ENCODE measurements at places on chromosomes 1 and 21.

GRCh38 chr1:10631121-10631810, 156.5 kb downstream of the PEX14 start:
- DNase-seq = no peak

DNA sequence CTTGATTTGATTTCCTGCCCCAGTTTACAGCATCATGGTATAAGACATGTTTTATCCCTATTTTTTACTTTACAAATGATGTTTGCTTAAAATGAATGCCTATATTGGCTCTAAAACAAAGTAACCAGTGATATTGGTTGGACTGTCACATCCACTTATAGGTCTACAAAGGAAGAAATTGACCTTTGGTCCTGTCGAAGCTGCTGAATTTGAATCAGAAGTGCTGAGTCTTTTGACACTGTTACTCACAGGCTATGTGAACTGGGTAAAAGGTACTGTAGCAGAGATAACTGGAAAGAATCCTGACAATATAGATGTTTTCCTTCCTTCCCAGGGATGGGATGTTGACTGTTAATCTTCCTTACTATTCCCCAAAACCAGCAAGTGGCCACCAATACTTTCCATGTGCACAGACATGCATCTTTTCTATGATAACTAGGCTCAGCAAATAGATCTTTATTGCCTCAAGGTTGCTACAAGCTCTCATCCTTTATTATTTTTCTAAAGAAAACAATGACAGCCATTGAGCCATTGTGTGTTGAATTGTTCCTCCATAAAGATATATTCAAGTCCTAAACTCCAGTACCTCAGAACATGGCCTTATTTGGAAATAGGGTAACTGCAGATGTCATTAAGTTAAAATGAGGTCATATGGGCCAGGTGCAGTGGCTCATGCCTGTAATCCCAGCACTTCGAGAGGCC, 175.9 kb upstream of the NR5A2 start:
- no peak for DNase-seq

- DNase-seq = no peak
Observed at GRCh38 chr1:12593621-12594066, 24.4 kb downstream of the DHRS3 start.

DNA sequence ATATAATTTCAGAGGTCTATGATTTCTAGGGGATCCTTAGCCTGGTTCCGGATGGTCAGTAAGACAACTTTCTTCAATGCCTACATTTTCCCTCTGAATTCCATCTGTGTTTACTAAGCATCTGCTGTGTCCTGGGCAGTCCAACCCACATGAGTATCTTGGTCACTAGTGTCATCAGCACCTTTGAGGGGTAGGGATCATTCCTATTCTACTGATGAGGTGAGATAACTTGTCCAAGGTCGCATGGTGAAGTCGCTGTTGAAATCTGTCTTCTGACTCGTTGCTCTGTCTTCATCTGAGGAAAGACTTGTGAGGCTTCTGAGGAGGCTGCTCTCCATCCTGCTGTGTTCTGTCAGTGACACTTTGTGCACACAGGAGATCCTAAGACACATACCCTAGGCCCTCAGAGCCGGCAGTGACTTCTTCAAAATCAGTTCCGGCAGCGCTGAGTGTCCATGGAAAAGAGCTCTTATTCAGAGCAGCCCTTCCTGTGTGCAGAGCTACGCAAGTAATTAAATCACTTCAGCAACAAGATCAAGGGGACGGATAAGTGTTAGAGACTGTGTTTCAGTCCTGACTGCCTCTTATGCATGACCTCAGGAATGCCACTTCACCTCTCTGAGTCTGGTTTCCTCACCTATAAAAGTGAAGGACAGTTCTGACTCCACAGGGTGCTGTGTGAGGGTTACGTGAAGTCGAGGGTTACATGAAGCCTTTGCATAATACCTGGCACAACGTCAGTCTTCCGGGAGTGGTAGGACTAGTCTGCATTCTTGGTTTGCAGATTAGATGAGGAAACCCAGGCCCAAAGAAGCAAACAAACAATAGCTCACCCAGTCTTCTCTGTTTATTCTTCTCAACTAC, 28.4 kb downstream of the AK2 start:
- DNase-seq = no peak

DNA sequence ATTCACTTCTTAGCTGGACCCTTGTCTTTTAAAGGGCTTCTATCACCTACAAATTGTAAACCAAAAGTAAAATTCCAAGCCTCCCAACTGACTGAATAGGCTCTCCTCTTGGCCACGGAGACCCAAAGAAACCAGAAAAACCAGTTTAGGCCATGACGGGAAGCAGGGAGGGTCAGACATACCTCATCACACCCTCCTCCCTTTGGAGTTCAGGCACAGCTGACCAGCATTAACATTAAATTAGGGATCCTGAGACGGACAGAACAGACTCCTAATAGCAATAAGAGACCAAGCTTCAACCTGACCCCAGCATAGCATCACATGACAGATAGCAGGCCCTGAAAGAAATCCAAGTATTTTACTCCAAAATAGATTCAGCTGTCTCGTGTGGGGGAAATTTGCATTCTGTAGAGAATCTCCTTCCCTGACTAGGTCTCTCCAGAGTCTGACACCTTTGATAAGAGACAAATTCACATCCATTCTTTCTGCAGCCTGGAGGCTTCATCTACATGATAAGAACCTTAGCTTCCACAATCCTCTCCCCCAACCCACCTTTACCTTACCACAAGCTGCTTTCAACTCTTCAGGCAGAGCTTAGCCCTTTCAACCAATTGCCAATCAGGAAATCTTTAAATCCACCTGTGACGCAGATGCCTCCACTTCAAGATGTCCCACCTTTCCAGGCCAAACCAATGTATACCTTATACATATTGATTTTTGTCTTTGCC, 177.1 kb upstream of the RAB4A start:
- DNase-seq = no peak

GRCh38 chr1:161792740-161793139, 26.6 kb downstream of the ATF6 start:
- DNase-seq = peak; percentile 70

- peak; percentile 37 for DNase-seq
Observed at GRCh38 chr1:151047591-151047924, at the start of gene C1orf56. C1orf56 (plus strand) TSS chr1:151047751; CDS start chr1:151047848, 97 bp downstream.

DNA sequence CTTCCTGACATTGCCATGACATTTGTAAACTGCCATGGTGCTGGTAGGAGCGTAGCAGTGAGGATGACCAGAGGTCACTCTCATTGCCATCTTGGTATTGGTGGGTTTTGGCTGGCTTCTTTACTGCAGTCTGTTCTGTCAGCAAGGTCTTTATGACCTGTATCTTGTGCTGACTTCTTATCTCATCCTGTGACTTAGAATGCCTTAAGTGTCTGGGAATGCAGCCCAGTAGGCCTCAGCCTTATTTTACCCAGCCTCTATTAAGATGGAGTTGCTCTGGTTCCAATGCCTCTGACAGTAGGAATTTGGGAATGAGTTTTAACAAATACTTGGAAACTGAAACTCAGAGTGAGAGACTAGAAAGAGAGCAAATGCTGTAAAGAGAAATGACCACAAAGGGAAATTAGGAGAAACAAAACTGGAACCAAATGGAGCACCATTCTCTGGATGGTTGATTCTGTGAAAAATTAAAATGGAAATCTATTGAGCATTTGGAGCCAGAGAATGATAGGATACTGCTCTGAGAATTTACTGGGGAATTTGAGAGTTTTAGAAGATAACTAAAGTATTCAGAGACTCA, 50.1 kb upstream of the RHOU start:
- peak; percentile 76 for DNase-seq

DNA sequence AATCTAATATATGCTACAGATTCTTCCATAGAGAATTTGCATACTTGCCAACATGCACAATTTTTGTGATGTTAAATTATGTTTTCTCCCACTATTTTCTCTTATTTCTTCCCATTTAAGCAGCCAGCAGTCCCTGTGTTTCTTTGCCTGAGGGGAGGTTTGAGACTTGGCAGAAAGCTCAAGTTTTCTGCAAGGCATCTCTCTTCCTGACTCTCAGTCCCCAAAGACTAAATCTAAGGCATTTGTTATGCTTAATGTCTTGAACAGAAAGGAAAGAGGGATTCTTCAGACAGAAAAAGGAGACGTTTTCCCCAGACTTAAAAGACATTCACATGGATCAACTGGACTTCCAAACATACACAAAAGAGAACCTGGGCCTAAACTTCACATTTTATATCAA, 354.4 kb downstream of the RYR2 start:
- no peak for DNase-seq

DNA sequence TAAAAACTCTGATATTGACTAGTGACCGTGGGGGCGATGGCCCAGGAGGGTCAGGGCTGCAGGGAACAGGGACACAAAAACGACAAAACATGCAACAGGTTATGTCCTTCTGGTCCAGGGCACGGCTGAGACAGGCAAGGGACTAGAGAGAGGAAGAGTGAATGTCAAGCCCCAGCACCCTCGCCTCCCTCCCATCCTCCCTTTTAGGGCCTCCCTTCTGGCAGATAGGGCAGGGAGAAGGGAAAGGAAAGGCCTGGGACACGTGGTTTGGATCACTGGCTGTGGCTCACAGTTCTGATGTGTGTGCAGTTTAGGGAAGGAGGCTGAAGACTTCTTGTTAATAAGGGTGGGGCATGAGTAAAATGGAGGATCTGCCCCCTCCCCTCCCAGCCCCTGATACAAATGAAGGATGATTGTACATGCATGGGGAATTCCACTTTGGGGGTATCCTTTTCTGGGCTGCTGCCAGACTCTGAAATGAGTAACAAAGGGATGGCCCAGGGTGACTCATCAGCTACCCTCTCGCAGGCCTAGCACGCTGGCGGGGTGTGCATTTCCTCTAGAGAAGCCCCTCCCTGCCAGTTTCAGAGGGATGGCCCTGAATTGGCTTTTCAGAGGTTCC, 14.2 kb downstream of the CAPN2 start:
- peak; percentile 97 for DNase-seq
